ENCODE measurements at places on chromosomes 16 and 17.

- no peak for DNase-seq
These were observed 26.1 kb upstream of the UBE2I start for GRCh38 chr16:1283296-1283695.

GRCh38 chr17:16068323-16068722 is 68.7 kb downstream of the TTC19 start:
- no peak for DNase-seq

DNA sequence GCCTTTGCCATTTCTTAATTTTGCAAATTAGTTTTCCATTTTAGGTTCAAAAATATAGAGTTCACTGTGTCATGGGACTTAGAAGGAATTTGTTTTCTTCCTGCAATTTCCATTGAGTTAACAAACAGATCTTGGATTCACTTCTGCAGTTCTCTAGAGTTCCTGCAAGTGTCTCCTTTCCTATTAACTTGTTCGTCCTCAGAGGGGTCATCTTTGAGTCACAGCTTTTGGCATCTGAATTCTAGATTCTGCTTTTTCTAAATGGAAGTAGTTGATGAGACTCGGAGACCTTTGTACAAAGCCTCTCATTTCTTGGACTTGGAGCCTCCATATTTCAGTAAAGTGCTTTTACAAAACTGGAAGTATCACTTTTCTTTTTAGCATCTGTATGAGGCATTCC is 323.3 kb downstream of the BCAS3 start:
- peak; percentile 68 for DNase-seq

DNA sequence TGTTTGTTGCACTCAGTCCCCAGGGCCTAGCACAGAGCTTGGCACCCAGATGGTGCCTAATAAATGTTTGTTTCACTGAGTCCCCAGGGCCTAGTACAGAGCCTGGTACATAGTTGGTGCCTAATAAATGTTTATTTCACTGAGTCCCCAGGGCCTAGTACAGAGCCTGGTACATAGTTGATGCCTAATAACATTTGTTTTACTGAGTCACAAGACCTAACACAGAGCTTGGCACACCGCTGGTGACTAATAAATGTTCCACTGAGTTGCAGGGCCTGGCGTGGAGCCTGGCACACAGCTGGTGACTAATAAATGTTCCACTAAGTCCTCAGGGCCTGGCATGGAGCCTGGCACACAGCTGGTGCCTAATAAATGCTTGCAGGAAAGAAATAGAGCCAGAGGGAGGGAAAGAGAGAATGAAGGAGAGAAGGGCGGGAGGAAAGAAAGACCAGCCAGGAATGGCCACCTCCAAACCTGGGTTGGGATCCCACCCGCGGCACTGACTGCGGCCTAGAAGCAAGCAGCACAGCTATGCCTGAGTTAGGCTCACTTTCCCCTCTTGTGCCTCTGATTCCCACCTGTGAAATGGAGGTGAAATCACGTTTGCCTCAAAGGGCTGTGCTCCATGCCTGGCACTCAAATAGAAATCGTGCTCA is 7.5 kb downstream of the SLC5A11 start:
- peak; percentile 22 for DNase-seq

GRCh38 chr16:74249846-74250245 is 46.8 kb upstream of the PSMD7 start:
- no peak for DNase-seq

DNA sequence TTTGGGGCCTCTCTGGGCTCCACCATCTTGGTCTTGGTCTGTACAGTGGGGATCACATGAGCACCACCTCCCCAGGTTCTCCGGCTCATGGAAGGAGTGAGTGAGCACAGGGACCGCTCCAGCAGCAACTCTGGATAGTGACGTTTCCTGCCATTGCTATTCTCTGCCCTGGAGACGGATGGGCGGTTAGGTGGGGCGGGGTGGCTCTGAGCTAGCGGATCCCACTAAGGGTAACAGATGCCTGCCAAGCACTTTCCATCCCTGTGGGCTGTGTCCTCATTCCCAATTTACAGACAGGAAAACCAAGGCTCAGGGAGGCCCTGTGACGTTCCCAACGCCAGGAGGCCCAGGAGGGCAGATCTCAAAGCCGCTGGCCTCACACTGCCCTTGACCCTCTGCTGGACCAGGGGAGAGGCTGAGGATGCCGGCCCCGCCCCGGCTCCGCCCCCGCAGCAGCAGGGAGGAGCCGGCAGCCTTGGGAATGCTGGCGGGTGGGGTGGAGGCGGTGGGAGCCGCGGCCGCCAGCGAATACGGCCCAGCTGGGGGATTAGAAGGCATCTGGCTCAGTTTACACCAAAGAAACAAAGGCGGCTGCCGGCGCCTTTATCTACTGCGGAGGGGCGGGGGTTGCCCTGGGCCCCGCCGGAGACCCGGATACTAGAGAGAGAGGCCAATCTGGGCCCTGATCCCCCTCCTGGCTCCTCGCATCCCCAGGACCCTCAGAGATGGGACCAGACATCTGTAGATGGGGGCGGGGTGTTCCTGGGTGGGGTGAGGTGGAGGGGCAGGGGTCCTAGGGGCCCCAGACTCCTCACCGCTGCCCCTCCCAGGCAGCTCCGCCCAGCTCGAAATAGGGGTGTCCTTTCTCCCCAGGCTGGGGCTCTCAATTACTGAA is 122.3 kb upstream of the CIBAR2 start:
- peak; percentile 80 for DNase-seq

GRCh38 chr16:4390266-4391260 is 18.9 kb downstream of the VASN start:
- no peak for DNase-seq

GRCh38 chr17:71725811-71726210 is 395.0 kb upstream of the SOX9 start:
- DNase-seq = no peak

GRCh38 chr17:41695134-41695661 is 6.5 kb downstream of the EIF1 start:
- no peak for DNase-seq

DNA sequence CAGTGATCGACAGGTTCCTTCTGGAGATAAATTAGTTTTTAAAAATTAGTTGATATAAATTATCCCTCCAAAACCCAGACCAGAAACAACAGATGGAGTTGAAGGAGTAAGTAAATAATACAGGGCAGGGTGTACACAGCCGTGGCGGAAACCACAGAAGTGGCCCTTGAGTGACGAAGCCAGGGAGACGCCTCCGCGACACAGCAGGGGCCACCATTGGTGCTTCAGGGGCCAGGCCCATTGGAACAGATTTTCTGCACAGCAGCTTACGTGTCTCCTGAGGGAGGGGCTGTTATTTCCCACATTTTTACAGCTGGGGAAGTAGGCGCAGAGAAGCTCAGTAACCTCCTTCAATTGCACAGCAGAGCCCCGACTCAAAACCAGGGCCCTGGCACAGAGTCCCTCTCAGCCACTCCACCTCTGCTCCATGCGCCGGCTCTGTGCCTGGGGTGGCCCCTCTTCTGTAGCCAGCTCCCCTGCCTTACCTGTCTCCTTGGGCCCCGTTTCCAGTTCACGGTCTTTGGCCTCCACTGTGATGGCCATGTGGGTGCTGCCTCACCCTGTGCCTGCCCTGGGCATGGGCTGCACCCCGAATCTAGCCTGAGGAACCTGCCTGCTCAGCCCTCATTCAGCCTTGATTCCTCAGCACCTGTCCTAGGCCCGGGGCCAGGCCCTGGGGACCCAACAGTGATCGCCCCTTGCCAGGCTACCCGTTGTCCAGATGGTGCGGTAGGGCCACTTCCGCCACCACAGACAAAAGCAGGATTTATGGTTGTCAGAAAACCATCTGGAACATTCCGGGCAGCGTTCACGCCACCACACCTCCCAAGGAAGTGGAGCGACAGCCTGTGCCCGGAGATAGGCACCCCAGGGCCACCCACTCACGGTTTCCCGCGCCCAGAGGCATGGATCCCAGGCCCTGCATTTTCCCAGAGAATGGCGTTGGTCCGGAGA is 128.5 kb upstream of the GSE1 start:
- DNase-seq = no peak

GRCh38 chr17:76585033-76585648 is 519 bp downstream of the ST6GALNAC2 start:
- DNase-seq = no peak

GRCh38 chr17:9244066-9245052 is 223.0 kb downstream of the NTN1 start:
- DNase-seq = peak; percentile 79

DNA sequence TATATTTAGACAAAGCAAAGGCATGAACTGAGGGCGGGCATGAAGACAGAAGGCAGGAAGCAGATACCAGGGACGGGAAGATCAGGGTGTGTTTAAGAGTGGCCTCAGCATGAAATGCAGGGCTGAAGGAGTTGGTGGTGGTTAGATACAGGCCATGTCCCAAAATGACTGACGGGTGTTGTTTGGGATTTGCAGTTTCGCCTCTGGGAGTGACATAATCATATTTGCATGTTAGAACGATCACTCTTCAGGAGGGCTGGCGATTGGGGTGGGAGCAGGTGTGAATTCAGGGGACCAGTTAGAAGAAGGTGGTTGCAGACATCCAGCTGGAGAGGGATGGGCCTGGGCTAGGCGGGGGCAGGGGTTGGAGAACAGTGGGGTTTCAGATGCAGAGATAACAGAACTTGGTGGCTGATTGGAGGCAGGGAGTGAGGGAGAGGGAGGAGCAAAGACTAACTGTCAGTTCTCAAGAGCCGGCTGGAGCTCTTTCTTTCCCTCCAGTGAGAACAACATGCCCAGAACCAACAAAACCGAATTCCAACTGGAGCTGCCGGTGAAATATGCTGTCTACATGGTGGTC is 27.2 kb upstream of the ITGAX start:
- DNase-seq = no peak

DNA sequence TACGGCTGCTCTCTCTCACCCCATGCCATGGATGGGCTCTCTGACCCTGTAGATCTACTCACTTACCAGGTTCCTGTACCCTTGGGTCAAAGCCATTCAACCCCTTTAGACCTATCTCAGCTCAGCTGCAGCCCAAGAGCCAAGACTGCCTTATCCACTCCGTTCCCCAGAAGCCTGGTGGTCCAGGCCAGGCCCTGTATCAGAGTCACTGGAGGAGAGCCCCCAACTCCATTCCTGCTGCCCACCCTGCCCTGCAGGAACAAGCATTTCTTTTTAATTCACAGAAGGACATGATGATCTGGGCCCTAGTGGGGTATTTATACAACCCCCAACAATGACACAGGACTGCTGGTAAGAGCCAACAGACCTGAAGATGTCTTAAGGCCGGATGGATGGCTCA is 76.8 kb downstream of the AIPL1 start:
- DNase-seq = no peak

DNA sequence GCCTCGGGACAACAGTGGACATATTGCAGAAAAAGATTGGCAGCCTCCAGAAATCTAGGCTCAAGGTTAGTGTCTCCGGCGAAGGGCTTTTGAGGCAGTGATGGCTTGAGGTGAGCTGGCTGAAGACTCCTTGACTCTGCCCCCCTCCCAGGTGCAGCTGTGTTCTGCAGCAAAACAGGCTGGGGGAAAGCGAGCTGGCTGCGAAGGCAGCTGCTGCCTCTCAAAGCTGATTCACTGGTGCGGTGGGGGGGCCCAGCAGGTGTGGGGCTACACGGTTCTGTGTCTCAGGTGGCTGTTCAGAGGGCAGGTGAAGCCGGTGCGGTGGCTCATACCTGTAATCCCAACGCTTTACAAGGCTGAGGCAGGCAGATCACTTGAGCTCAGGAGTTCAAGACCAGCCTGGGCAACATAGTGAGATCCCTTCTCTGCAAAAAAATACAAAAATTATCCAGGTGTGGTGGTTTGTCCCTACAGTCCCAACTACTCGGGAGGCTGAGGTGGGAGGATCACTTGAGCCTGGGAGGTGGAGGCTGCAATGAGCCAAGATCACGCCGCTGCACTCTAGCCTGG is 22.9 kb downstream of the C16orf96 start:
- DNase-seq = no peak

DNA sequence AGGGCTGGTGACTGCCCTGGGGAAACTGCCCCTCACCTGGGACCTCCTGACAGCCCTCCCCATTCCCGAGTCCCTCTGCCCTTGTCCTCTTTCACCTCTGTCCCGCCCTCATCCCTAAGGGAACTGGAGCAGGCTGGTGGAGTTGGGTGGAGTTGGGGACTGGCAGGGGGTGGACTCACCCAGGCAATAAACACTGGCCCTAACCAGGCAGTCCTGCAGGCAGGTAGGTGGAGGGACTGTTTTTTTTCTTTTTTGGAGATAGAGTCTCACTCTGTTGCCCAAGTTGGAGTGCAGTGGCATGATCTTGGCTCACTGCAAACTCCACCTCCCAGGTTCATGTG is 11.7 kb downstream of the GCGR start:
- DNase-seq = no peak

DNA sequence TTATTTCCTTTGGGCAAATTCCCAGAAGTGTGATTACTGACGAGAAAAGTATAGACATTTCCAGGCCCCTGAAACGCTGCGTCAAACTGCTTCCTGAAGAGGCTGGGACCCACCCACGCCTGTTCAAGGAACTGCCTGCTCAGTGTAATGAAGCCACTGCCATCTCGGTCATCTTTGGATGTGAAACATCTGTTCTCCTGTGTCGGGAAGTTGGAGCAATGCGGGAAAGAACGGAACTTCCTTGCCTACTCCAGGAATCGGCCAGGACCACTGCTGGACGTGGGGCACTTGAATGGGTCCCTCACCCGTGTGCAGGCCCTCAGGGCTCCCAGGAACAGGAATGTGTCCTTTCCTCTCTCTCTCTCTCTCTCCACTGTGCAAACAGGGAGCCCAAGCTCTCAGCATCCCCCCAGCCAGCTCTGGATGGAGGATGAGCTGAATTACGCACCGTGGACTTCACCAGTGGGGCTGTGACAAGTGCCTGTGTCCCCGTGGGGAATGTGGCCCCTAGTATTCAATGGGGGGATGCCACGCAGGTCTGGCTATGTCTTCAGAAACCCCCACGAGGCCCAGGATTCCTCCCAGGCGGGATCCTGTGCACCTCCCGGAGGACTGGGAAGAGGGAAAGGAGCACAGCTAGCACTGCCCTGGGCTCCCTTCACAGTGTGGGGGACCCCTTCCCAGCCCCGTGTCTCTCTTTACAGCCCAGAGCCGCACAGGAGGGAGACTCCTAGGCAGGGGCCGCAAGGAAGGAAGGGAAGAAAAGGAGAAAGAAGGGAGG is 18.3 kb upstream of the LITAF start:
- DNase-seq = peak; percentile 81

DNA sequence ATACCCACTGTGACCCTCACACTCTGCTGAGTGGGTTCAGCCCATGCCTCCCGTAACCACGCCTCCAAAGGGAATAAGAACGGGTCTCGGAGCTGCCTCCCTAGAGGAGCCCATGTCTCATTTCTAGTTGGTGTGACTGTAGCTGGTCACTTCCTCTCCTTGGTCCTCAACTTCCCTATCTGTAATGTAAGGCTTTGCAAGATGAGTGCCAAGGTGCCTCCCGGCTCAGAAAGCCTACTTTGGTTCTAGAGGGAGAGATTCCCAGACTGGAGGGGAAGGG is 20.8 kb downstream of the C16orf74 start:
- DNase-seq = no peak

Measured in fibroblast of the aortic adventitia (primary cell).